ENCODE measurements at places on chromosomes 4 and X.

GRCh38 chr4:2948895-2949781 is 14.1 kb downstream of the NOP14 start:
- DNase-seq: no peak

DNA sequence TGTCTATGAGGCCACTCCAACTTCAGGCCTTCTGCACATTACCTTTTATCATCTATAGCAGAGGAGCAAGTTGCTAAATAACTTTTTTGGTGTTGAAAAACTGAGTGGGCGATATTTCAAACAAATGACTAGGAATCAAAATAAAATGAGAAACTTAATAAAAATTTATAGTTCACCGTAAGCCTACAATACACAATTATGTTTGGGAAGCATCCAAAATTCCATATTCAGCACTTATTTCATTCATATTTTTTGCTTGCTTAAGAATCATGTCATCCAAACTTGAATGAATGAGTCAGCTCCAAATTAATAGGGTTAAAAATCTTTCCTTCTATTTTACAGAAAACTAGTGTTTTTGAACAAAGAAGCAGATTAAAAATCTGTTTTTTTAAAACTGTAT is 119.1 kb downstream of the SH3RF1 start:
- no peak for DNase-seq

GRCh38 chr4:52172166-52172565 is 121.1 kb downstream of the SPATA18 start:
- no peak for DNase-seq

GRCh38 chr4:139533511-139533910 is 22.5 kb downstream of the SETD7 start:
- no peak for DNase-seq

GRCh38 chr4:51843309-51844152 is 578 bp downstream of the DCUN1D4 start:
- no peak for DNase-seq

DNA sequence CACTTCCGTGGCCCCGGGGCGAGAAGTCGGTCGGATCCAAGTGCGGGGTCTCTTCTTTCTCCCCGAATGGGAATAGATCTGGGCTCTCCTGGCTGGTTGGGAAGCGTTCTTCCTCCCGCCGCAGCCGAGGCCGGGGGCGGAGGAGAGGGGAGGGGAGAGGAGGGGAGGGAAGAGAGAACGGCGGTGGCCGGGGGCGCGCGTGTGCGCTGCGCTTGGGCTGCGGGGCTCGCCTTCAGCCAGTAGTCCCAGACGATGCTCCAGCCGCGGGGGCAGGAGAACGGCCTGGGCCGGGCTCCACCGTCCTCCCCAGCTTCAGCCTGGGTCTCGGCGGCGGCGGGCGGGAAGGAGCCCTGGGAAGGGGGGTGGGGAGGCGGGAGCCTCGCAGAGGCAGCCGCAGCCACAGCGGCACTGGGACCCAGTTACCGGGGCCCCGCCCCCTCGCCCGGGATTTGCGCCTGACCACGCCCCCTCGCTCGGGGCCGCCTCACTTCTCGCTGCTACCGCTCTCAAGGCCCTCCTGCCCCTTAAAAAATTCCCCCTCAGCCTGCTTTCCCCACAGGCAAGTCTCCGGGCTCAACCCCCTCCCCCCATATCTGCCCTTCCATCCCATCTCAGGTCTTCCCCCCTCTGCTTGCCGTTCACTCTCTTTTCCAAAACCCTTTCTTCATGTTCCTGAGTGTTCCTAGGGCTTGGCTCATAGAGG is at the start of gene FGD1:
TSS of gene FGD1 (minus strand) at position 421 of the 703 bp plus-strand sequence. CDS start 802 bp downstream, outside the sequence.
- no peak for DNase-seq

All from NCI-H2029 treated with DMSO at 0.1 percent for 48 hours (cell line).